ENCODE measurements at places on chromosomes 12 and 14.

DNA sequence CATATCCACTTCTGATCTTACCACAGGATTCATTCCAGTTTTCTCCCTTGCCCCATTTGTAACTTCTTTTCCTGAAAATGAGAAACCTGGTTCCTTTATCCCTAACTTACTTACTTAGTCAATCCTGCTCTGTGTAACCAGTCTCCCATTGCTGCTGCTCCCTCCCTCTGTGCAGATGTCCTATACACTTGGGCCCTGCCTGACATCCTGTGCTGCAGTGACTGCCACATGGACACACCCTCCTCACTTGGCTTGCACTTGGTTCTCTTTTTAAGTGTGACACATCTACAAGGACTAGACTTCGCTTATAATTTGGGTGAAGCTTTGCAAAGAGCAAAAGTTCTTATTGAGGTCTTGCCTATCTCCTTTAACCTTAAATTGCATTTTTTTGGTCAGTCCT, 51.4 kb downstream of the FGD4 start:
- DNase-seq = no peak

DNA sequence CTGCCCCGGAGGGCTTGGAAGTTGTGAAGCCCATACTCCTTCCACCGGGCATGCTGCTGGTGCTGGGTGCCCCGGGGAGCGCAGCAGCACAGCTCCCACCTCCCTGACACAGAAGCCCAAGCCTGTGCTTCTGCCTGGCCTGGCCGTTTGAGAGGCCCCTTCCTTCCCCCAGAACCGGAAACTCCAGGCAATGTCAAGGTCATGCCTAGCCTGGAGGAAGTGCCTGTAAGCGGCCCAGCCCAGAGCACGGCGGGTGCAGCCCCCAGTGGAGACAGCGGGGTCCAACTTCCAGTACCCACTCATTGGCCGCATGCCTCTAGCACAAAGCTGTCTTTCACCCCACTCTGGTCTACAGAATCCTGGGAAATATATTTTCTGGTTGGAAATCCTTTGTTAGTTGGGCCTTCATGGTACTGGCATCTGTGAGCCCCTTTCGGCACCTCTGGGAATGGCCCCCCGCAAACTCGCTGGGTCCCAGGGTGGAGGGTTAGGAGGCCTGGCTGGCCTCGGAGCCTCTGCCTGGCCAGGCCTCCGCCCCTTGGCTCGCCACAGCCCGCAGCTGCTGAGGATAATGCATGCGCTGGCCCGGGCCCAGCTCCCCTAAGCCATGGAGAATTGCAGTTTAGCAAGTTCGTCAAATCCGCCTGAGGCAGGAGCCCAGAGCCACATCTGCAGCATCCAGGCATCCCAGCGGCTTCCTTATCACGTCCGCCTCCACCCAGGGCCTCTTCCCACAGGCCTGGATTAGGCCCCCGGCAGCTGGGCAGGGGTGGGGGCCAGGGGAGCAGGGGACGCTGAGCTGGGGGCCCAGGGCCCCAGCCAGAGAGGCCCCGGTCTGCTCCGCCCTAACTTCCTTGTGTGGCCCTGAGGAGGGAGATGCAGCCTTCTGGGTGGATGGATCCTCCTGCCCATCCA, 48.9 kb upstream of the DLK1 start:
- DNase-seq = no peak

DNA sequence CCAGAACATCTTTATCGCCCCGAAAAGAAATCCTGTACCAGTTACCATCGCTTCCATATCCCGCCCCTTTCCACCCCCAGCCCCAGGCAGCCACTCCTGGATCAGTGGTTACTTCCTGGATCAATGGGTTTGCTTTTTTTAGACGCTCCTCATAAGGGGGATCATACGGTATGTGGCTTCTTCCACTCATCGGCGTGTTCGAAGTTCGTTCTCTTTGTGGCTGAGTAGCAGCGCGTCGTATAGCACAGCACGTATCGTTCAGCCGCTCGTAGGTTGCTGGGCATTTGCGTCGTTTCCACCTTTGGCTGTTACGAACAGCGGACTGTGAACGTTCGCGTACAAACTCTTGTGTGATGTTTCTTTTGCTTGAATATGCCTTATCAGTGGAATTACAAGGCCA, 1.8 kb downstream of the NOC4L start:
- DNase-seq = no peak

DNA sequence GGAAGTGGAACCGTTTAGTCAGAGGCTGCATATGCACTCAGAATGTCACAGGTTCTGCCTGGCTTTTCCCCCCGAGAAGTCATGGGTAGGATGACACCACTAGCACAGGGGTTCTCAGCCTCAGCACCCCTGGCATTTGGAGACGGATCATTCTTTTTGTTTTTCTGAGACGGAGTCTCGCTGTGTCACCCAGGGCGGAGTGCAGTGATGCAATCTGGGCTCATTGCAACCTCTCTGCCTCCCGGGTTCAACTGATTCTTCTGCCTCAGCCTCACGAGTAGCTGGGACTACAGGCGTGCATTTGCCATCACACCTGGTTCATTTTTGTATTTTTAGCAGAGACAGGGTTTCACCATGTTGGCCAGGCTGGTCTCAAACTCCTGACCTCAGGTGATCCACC, 28.1 kb downstream of the BCL7A start:
- no peak for DNase-seq

GRCh38 chr14:57712102-57712501, 153.8 kb downstream of the SLC35F4 start:
- peak; percentile 1 for DNase-seq

GRCh38 chr12:107957459-107957858, 171.6 kb upstream of the WSCD2 start:
- DNase-seq = no peak

DNA sequence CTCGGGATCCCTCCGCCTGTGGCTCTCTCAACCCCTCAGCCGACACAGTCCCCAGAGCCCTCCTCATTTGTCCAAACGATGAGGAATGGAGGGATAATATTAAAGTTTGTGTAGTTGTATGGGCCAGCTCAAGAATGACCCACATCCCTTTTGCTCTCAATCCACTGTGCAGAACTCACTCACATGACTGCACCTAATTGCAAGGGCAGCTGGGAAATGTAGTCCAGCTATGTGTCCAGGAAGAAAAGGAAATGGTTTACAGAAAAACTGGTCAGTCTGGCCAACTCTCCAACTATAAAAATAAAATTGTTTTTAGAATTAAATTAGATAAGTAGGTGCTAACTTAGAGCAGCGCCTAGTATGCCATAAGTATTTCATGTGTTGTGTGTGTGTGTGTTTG, 66.6 kb downstream of the GALNT8 start:
- peak; percentile 86 for DNase-seq

GRCh38 chr12:57687862-57688261, 6.1 kb upstream of the OS9 start:
- no peak for DNase-seq

GRCh38 chr14:38280081-38280480, 24.2 kb upstream of the CLEC14A start:
- DNase-seq = no peak

- DNase-seq = peak; percentile 56
Measured at GRCh38 chr12:109134186-109134917, 18.0 kb downstream of the ACACB start.

- no peak for DNase-seq
Measured at GRCh38 chr14:76235628-76236027, 83.9 kb downstream of the GPATCH2L start.

GRCh38 chr12:61414470-61414869, 845.7 kb upstream of the USP15 start:
- no peak for DNase-seq

DNA sequence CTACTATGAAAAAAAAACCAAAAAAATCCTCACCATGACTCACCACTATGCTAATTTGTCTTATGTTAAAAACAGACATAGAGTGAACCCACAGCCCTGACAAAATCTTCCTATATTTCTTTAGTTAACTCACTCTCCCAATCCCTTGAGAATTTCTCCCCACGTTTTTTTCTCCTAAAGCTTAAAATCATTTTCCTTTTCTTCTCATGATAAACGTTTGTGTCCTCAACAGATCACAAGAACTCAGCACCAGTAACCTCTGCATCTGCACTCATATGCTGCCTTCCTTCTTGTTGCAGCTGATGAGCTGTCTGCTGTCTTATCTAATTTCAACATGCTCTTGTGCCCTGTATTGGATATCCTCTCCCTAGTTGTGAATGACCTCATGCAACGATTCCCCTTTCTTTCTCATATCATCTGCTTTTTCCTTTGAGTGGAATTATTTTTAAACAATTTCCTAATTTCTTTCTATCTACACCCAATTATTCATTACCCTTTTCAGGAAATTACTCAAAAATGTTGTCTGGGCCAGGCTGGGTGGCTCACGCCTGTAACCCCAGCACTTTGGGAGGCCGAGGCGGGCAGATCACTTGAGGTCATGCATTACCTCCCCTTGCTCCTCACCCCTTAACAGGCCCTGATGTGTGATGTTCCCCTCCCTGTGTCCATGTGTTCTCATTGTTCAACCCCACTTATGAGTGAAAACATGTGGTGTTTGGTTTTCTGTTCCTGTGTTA, 427.5 kb upstream of the MGAT4C start:
- DNase-seq = peak; percentile 29

DNA sequence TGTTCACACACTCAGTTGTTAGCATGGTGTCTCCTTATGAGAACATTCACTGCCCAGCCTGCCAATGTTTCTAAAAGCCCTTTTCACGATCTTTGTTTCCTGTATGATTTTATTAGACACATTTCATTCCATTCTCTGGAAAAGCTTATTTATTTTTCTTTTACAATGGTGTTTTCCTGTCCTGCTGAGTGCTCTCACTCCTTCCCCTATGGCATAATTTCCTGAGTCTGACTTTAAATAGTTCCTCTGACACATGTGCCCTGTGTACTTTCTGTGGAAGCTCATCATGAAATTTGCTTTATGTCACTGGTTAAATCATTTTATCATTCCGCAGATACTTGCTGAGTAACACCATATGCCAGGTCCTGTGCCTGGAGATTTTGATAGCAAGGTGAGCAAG, 612.0 kb downstream of the FLRT2 start:
- no peak for DNase-seq
